ENCODE measurements at places on chromosomes 12 and 14.

GRCh38 chr14:104975481-104976197 is 2.5 kb downstream of the AHNAK2 start:
- no peak for DNase-seq

DNA sequence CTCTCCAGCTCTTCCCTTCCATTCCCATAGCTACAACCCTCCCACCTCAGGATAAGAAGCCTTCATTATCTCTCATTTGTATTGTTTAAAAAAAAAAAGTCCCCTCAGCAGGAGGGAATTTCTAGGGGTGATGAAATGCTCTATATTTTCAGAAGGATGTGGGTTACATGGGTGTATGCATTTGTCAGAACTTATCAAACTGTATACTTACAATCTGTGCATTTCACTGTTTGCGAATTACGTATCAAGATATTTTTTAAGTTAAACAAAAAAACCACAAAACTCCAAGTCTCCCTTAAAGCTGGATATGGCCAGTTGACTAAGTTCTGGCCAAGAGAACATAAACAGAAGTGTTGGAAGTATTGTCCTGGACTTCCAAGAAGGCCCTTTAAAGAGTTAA is 2.0 kb upstream of the FKBP11 start:
- no peak for DNase-seq

DNA sequence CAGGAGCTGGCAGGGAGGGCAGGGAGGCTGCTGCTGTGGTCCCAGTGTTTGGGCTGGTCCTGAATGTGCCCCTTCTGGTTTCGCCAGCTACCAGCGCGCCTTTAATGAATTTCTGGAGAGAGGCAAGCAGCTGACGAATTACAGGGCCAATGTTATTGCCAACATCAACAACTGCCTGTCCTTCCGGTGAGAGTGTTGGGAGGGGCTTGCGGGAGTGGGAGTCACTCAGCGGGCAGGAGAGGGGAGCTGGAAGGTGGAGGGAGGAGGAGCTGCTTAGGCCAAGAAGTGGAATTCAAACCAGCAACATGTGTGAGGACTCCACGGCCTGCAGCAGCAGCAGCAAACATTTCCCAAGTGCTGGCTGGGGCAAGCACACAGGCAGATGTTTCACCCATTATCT is 7.7 kb downstream of the TNFAIP2 start:
- DNase-seq = no peak

DNA sequence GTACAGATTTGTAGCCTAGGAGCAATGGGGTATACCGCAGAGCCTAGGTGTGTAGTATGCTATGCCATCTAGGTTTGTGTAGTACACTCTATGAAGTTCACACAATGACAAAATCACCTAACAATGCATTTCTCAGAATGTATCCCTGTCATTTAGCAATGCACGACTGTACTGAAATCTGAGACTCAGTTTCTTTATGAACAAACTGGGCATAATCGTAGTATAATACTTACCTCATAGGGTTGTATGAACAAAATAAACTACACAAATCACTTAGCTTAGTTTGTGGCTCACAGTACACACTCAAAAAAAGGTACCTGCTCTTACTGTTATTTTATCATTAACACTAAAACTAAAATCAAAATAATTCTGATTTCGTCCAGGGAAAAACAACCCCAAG is 6.9 kb upstream of the PRKAG1 start:
- DNase-seq = no peak

- no peak for DNase-seq
Observed at GRCh38 chr12:90151491-90152015, 442.9 kb upstream of the ATP2B1 start.
